Substantia nigra (tissue), 51 donors: ENCODE measurements at places on chromosomes 2 and 18.

DNA sequence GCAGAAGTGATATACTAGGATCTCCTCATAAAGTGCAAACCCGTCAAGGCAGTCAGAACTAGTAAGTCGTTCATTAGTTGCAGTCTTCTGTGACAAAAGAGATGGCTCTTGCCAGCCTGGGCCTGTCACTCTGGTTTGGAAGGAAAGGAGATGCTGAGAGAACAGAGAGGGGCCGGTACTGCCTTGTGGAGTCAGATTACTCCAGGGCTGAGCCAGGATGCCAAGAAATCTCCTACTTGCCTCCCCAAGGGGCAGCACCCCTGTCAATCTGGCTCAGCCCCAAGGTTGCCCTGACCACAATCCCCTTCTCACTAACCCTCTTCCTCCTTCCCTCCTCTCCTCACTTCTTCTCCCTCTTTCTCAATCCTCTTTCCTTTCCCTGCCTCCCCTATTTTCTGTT lies 62.9 kb upstream of the ASPRV1 start:
- no peak for DNase-seq

DNA sequence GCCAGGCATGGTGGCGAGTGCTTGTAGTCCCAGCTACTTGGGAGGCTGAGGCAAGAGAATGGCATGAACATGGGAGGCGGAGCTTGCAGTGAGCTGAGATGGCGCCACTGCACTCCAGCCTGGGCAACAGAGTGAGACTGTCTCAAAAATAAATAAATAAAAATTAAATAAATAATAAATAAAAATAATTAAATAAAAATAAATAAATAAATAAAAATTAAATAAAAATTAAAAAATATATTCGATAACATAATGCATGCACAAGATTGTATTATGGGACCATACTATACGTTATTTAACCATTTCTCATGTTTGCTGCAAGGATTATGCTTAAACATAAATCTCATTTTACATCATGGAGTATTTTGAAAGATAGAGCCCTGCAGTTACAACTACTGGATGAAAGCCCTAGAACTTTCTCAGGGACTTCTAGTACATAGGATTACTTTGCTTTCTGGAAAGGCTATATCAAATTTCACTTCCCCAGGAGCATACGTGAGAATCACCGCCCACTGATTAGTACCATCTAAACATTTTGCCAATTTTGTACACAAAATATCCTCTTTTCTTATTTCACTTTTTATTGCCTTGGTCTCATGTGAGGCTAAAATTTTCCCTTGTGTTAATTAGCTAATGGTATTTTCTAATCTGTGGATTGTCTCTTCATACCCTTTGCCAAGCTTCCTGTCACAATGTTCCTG lies 234.3 kb upstream of the LYPD1 start:
- no peak for DNase-seq

GRCh38 chr2:205889114-205889513 lies 196.9 kb downstream of the INO80D start:
- no peak for DNase-seq

DNA sequence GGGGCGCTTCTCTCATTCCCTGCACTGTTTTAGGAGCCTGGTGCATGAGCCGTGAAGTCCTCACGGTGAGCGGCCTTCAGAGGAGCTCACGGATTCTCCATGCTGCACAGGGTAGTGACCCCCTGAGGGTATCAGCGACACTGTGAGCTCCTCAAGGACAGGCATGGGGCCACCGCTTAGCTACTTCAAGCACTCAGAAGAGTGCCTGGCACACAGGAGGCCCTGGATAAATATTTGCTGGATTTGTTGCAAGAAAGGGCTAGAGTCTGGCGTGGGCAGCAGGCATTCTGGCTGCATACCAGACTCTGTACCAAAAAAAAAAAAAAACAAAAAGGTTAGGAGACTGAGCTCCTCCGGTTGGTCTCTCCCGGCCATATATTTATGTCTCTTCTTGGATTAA lies 5.7 kb upstream of the MBP start:
- DNase-seq: no peak

DNA sequence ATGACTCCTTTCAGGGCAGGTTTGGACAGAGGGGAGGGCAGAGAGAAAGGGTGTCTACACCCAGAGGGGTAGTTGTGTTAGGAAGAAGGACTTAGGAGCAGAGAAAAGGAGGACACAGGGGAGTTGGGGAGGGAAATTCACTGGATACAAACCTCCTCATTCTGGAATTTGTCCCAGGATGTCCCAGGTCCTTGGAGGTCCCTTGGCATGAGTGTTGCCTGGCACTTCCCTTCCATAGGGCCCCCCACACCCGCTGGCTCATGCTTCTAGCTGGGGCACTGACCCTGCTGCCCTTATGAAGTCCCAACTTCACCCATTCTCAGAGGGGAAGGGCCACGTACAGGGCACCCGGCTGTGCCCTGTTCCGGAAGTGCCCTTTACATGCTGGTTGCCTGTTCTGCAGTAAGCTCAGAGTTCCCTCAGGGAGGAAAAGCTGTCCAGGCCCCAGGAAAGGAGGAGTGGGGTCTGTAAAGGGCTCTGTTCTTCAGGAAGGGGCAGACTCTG lies 93.6 kb upstream of the SMAD2 start:
- DNase-seq: no peak

DNA sequence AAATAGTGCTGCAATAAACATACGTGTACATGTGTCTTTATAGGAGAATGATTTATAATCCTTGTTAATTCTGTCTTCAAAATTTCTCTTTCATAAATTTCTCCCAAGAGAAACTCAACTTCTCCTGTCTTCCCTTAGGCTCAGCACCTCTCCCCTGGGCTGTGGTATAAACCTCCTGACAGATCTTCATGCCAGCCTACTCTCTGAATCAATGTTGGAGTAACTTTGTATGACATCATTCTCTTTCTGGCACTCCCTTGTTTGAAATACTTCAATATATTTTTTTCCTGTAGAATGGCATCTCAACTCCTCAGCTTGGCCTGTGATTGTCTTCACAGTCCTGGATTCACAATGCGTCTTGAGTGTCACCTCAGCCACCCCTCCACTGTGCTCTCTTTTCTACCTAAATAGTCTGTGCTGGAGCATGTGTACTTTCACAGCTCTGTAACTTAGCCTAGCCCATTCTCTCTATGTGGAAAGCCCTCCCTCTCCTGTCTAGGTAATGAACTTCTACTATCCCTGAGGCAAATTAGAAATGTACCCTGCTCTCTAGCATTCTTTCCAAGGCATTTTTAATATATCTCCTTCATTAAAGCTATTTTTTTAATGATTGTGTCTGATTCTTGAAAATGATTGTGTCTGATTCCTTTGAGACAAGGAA lies 649.9 kb upstream of the FANCL start:
- no peak for DNase-seq

DNA sequence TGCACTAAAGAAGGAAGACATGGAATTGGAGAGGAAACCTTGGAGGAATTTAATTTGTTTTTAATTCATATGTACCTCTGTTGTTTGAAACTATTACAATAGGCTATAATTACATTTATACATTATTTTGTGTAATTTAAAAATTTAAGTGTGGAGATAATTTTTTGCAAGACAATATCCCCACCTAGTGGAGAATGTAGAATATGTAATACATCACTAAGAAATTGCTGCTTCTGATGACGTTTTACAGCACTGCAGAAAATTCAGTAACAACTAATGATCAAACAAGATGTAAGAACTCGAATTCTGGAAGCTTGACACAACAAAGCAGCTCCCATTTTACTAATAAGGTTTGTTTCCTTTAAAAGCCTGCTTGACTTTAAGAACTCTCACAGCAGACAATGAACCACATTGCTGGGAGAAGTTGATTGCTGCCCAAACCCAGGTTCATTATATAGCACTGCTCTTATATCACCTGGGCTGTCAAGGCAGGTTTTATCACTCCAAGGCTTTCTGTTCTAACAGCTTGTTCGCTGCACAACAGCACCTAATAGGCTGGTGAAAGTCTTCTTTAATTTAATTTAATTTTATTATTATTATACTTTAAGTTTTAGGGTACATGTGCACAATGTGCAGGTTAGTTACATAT lies 53.4 kb downstream of the THADA start:
- DNase-seq: no peak

DNA sequence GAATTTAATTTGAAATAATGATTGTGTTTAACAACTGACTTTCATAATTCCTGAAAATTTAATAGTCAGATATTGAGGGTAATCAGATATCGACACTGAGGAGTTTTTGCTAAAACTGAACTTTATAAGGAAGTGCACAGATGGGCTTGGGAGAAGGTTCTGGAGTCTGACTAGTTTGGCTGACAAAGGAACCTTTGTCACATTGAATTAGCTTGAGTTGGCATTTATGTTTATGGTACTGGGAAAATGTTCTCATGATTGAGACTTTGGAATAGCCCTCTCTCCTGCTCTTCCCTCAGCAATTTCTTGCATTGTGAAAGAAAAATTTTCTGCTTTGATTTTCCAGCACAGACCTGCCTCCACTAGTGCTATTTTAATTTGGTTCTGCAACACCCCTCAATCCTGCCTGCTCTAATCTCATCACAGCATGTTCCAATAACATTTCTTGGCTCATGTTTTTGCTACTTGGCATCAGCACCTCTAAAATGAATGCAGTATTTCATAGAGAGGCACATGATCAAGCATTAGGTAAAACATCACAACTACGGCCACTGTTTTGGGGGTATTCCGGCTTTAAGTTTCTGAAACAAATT lies 133.9 kb upstream of the FSHR start:
- DNase-seq: no peak
